ENCODE measurements at places on chromosomes 1 and 21. TPM values are rescaled to one million over a fixed set of nuclear protein-coding genes. Genes with fewer than 3 reads are reported as not detected.
A peak's percentile ranks its signal among the peaks of the same experiment; 100 is the strongest.

GRCh38 chr1:25786887-25787759 lies 12.9 kb upstream of the SELENON start:
- no peaks in the 10 kb centered on the region for H3K36me3 ChIP-seq
- H3K27ac ChIP-seq = no peak overlapping the region
- H3K4me3 ChIP-seq = no peak overlapping the region
- H3K4me1 ChIP-seq = no peaks in the 10 kb centered on the region
- peak; percentile 62 for DNase-seq

DNA sequence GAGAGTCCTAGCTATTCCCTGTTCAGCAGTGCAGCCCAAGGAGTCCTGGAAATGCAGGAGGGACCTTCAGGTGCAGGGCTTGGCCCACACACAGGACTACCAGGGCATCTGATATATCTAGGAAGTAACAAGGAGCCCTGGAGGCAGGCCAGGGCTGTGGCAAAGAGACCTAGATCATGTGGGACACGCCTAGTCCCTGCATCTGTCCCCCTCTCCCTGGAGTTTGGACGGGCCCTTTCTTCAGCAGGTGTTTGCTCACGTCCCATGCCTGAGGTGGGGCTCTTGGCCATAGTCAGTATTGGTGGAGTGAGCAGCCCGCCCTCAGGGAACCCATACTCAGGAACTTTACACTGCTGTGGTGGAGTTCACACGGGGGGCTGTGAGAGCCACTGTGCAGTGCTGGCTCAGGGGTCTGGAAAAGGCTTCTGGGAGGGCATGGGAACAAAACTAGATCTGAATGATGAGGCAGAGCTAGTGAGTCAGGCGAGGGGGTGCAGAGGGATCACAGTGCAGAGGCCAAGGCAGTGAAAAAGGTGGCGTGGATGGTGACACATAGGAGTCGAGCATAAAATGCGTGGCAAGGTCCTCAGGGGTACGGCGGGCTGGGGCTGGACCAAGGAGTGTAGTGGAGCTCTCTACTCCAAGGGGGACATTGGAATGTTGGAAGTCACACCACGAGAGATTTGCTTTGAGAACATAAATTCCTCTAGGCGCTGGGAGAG lies 25.6 kb downstream of the TMEM53 start:
- no peaks in the 10 kb centered on the region for H3K27me3 ChIP-seq
- no peak for DNase-seq
- no peaks in the 10 kb centered on the region for H3K36me3 ChIP-seq
- H3K27ac ChIP-seq = no peak overlapping the region

DNA sequence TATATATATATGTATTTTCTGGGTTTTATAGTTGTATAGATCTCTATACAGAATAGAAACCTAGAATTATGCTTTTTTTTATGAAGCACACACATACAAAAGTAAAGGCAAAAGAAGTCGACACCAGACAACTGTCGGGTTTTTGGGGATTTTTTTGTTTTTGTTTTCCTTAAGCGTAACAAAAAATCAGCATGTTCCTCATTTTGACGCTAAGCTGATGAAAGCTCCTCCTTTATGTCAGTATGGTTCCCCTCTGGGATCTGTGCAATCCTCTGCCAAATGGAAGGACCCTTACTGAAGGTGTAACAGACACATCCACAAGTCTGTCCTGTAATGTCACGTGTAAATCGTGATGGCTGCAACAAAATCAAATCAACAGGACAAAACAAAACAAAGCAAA lies 226.2 kb downstream of the RHOU start:
- H3K4me1 ChIP-seq = peaks cover 15% of the 10 kb centered on the region
- H3K27ac ChIP-seq = no peak overlapping the region
- no peaks in the 10 kb centered on the region for H3K27me3 ChIP-seq
- no peak overlapping the region for H3K4me3 ChIP-seq
- no peaks in the 10 kb centered on the region for H3K36me3 ChIP-seq
- DNase-seq = no peak

- H3K4me3 ChIP-seq = no peak overlapping the region
- no peak for DNase-seq
- no peak overlapping the region for H3K27ac ChIP-seq
- H3K27me3 ChIP-seq = no peaks in the 10 kb centered on the region
Observed at GRCh38 chr1:234836776-234837357, 226.9 kb upstream of the IRF2BP2 start.

The DNAJC28 gene
- 2.0 TPM for polyA plus RNA-seq

DNA sequence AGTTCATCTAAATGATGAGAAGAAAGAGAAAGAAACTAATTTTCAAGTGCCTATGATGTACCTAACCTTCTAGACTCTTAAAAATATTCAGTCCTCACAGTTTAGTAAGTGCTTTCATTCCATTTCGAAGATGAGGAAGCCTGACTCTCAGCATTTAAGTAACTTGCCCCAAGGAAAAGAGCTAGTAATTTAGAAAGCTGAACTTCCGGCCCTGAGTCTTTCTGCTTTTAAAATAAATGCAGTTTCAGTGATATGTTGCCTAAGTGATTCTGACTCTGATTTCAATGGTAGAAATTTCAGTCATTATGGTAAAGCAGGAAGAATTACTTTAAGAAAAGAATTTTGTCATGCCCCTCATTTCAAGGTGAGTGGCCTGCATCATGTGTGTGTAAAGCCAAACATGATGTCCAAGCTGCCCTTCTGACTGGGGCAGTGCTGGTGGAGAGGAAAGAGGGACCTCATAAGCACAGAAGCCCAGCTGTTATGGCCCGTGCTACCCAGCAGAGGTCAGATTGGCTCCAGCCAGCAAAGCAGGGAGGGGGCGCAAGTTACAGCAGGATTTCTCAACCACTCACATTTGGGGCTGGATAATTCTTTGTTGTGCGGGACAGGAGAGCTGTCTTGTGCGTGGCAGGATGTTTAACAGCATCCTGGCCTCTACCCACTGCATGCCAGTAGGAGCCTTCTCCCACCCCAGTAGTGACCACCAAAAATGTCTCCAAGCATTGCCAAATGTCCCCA lies 10.7 kb downstream of the ATP1A4 start:
- no peaks in the 10 kb centered on the region for H3K4me1 ChIP-seq
- no peaks in the 10 kb centered on the region for H3K27me3 ChIP-seq
- H3K4me3 ChIP-seq = no peak overlapping the region
- H3K27ac ChIP-seq = no peak overlapping the region

GRCh38 chr1:32201011-32201855 lies 838 bp downstream of the CCDC28B start:
- DNase-seq = peak; percentile 85
- no peaks in the 10 kb centered on the region for H3K27me3 ChIP-seq
- peaks cover 27% of the 10 kb centered on the region for H3K4me1 ChIP-seq
- peak overlapping the region; percentile 96 for H3K27ac ChIP-seq

DNA sequence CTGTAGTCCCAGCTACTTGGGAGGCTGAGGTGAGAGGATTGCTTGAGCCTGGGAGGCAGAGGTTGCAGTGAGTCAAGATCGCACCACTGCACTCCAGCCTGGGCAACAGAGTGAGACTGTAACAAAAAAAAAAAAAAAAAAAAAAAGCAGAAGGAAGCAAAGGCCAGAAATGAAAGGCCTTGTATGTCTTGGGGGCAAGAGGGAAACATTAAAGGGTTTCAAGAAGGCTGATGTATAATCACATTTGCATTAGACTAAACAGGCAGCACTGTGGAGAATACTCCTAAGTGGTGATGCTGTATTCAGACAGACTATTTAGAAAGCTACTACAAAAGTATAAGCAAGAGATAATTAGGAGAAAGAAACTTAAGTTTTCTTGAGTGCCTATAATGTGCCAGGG lies 10.4 kb downstream of the ANP32E start:
- no peak overlapping the region for H3K27ac ChIP-seq
- H3K4me3 ChIP-seq = no peak overlapping the region
- no peaks in the 10 kb centered on the region for H3K27me3 ChIP-seq
- peaks cover 26% of the 10 kb centered on the region for H3K36me3 ChIP-seq

The FNDC5 gene
- polyA plus RNA-seq = 0.33 TPM

- H3K4me3 ChIP-seq = no peak overlapping the region
- DNase-seq = no peak
- H3K27ac ChIP-seq = no peak overlapping the region
Observed at GRCh38 chr1:180975551-180975950, 47.1 kb downstream of the STX6 start.

DNA sequence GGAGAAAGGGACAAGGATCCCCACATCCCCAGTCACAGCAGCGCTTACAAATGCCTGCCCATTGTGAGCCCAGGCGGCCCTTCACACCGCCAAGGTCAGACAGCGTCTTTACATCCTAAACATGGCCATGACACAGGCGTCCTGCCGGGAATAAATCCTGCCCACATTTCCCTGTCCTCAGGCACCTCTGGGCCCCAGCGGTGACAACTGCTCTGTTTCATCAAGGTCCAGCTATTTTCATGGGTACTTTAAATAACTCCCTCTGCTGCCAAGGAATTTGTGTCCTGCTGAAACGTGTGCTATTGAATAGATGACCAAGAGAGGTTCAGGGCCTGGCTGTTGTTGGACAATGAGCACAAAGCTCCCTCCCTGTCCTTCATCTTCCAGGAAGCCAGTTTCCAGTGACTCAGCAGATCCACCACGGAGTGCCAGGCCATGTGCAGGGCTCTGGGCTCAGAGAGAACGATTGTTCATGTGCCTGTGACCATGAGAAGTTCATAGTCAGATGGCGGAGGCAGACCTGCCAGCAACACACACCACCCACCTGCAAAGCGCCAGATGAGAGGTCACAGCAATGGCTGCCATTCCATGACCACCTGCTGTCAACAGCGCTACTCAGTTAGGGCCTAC lies 195.8 kb downstream of the MATN1 start:
- no peak overlapping the region for H3K27ac ChIP-seq
- H3K36me3 ChIP-seq = no peaks in the 10 kb centered on the region
- no peaks in the 10 kb centered on the region for H3K27me3 ChIP-seq
- DNase-seq = peak; percentile 24
- peaks cover 30% of the 10 kb centered on the region for H3K4me1 ChIP-seq
- H3K4me3 ChIP-seq = no peak overlapping the region

The VPS45 gene
- polyA plus RNA-seq = 38.9 TPM

Data from GM23248 (cell line).